ENCODE measurements at places on chromosomes 13 and 19.

GRCh38 chr19:13597640-13598039 is 91.4 kb upstream of the CACNA1A start:
- peak; percentile 66 for DNase-seq

GRCh38 chr13:76825430-76825829 is 60.8 kb downstream of the KCTD12 start:
- DNase-seq, result no peak

DNA sequence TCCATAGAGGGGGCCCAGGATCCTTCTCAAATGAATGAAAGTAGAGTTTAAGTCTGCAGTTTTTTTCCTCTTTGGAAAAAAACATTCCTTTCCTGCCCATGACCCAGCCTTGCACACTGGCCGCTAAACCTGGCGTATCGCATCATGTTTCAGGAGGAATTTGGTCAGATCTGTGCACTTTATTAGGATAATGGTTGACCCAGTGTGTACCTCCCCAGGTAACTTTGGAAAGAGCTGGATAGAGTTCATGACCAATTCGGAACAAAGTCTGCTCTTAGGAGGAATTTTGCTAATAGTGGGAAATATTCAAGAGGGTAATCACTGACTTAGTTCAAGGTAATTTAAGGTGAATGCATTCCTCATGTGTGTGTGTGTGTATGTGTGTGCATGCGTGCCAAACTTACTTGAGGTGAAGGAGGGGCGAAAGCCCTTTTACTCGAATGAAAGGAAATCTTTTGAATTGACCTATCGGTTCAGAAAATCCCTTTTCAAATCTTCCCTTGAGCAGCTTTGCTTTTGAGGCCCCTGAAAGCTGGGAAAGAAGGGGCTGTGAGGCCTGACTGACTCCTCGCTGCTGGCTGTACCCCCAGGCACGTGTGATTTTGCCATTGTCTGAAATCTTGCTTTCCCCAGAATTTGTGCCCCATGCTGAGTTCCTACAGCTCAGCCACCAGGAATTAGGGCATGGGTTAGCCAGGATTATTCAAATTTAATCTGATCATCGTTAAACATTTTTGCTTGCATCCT is 46.3 kb downstream of the SIPA1L3 start:
- no peak for DNase-seq

DNA sequence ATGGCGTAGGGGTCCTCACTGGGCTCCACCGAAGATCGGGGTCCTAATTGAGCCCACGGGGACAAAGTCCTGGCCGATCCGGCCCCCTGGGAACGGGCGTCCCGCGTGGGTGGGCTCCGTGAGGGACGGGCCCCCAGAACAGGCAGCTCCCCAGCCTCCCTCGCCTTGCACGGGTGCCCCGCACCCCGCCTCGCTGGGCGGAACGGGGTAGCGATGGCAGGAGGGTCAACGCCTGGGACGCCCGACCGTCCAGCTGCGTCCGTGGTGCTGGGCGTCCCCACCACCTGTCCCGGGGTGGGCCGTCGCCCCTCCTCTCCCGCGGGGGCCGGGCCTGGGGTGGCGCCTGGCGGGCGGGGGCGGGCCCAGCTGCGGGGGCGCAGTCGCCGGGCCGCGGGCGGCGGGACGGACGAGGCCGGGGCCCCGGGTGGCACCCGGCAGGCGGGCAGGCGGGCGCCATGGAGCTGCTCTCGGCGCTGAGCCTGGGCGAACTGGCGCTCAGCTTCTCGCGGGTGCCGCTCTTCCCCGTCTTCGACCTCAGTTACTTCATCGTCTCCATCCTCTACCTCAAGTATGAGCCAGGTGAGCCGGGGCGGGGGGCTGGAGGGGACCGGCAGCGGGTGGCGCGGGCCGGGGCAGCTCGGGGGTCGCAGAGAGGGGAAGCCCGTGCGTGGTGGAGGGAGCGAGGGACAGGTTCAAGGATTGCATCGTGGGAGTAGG is at the start of gene TMEM38A:
Gene TMEM38A (plus strand): TSS at position 377 of the 717 bp plus-strand sequence. CDS start 79 bp downstream, at position 456.
- peak; percentile 44 for DNase-seq

DNA sequence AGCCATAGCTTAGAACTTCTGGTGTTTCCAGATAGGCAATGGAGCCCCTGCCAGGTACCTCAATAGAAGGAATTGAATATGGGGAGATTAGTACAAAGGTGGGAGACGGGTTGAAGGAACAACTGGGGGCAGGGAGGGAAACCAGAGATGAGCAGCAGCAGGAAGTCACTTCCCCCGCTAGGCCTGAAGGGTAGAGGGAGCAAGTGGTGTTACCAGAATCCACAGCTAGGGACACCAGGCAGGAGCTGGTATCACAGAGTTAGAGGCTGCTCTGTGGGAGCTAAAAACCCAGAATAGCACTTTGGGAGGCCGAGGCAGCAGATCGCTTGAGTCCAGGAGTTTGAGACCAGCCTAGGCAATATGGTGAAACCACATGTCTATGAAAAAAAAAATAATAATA is 15.3 kb upstream of the HNRNPUL1 start:
- DNase-seq, result no peak

GRCh38 chr19:30665449-30665848 is 293.3 kb downstream of the ZNF536 start:
- no peak for DNase-seq

Measured in CD4-positive, alpha-beta T cell treated with Interleukin-17A for 1 hour (primary cell).